SW 1271 (cell line): ENCODE measurements at places on chromosomes 3 and 15.

GRCh38 chr15:60255390-60255789, 142.4 kb downstream of the ANXA2 start:
- DNase-seq: peak; percentile 42

DNA sequence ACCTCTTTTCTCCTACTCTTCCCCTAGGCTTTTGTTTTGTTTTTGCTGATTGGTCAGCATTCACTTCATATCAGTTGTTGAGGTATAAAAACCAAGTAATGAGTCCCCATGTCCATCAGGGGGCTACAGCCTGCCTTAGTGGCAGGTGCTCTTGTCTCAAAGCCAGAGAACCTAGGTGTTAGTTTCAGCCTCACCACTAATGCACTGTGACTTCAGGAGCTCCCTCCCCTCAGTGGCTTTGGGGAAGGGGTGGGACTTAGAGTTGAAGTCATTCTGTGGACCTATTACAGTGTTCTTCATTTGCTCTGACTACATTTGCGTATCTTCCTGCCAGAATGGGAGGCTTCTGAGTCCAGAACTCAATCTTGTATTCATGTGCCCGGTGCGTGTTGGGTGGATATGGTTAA, 41.6 kb downstream of the NR2C2 start:
- no peak for DNase-seq

- no peak for DNase-seq
Observed at GRCh38 chr3:185311991-185312390, 50.9 kb upstream of the MAP3K13 start.

DNA sequence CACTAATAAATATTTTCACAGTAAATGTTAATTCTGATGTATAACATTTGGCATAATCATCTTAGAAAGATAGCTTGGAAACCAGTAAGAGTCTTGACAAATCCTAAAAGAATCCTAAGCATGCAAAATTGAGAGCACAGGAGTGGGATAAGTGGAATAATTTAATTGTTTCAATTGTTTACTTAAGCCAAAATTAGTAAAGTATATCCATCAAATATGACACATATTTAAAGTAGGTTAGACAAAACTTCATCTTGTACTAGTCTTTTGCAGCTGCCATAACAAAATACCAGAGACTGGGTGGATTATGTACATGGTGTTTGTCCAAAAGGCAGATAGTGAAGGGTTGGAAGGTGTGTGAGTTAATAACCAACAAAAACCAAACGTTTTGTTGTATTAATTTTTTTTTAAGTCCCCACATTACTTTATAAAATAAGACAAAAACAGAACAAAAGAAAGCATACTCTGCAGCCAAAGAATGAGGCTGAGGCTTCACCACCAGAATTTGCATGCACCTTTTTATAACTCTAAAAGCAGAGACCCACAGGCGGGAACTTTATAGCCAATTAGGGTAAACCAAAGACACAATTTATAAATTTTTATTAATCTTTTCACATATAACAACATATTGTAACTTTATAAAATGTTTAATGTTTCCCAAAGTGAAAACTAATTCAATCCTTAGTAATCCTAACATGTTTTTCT, 41.9 kb upstream of the CD200R1L start:
- peak; percentile 20 for DNase-seq

DNA sequence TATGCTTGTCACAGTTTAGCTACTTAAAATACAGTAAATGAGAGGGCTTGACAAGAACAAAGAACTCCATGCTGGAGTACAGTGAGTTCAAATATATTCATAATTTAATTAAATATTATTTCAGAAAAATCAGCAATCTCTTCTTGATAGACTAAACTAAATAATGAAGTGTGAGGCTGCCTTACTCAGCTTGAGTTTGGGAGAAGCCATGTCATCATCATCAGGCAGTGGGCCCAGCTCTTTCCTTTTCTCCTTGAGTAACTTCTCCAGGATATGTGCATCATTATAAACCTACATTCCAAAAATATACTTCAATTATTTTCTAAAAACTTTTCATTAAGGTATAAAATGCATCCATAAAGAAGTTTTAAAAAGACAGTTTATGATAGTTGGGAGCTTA, 70.5 kb downstream of the PBRM1 start:
- no peak for DNase-seq

- no peak for DNase-seq
Observed at GRCh38 chr3:127213381-127213918, 20.5 kb downstream of the PRR23E start.

- no peak for DNase-seq
Observed at GRCh38 chr3:77324105-77324504, 284.2 kb downstream of the ROBO2 start.

GRCh38 chr15:42313463-42313862, 40.2 kb upstream of the TMEM87A start:
- DNase-seq: no peak

DNA sequence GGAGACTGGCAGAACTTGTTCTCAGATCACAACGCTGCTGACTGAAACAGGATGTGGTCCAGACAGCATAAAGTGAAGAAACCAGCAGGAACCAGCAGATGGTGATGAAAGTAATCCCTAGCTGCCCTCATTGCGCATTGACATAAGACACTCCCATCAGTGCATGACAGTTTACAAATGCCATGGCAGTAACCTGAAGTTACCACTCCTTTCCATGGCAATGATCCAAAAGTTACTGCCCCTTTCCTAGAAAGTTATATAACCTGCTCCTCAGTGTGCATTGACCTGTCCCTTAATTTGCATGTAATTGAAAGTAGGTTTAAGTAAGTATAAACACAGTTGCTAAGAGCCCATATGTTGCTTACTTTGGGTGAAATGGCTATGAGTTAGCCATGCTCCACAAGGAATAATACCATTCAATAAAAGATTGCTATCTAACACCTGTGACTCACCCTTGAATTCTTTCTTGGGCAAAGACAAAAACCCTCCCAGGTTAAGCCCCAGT, 149.1 kb upstream of the CD96 start:
- no peak for DNase-seq

- no peak for DNase-seq
Observed at GRCh38 chr3:9891072-9891622, 737 bp downstream of the JAGN1 start.

- no peak for DNase-seq
Observed at GRCh38 chr3:195068084-195069080, 202.6 kb downstream of the XXYLT1 start.

DNA sequence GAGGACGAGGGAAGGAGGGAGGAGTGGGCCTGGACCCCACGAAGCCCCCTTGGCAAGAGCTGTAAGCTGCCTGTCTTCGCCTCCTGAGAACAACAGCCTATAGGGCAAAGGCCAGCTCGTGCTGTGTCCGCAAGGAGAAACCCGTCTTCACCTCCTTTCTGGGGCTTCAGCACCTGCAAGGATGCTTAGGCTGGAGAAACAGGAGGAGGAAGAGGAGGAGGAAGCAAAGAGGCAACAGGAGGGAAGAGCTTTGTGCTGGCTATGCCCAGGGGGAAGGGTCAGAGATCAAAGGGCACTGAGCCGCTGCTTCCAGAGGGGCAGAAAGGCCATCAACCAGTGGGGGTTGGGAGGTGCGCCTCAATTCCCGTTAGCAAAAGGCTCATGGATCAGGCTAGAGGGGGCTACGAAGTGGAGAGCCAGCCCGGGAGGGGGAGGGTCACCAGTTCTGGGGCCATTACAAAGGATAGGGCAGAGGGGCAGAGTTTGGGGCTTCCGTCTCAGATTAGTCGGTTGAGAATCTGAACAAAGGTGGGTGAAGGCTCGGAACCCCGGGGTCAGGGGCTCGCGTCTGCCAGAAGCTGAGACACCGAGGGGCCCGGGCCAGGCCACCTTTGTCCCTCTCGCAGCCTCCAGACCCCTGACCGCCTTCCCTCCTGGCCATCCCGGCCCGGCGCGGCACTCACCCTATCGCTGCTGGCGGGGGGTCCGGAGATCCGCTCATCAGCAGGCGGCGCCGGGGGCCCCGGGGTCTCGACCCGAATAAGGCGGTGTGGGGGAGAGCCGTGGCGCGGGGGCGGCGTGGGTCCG, 792 bp downstream of the SHF start:
- no peak for DNase-seq

- no peak for DNase-seq
Observed at GRCh38 chr3:35640190-35641165, 1.2 kb downstream of the ARPP21 start.

DNA sequence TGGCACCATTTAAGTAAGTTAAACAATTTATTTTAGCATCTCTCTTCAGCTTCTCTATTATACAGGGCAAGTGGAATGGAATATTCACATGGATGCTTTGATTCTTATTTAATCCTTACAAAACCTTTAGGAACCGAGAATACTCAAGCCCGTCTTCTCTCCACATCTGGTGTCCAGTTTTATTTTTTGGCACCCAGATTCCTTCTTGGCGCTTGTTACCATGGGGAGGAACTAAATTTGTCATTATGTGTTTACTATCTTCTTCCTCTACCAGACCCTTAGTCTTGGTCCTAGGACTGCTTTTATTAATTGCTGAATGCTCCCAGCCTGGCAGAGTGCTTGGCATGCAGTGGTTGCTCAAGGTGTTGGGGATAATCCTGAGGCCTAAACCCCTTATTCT, 138.8 kb downstream of the CACNA2D3 start:
- no peak for DNase-seq

DNA sequence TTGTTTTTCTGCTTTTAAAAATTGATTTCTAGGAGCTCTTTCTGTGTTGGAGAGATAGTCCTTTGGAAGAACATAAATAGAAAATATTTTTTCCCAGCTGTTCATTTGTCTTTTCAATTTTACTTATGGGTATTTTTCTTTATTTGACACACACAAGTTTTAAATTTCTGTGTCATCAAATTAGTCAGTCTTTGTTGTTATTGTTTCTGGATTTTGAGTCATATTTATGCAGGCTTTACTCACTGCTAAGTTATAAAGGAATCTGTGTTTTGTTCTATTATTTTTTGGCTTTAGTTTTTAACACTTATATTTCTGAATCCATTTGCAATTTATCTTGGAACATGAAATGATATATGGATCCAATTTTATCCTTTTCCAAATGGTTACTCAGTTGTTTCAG, 5.9 kb upstream of the GHSR start:
- no peak for DNase-seq

GRCh38 chr3:96813820-96814650, at the start of gene EPHA6:
TSS of gene EPHA6 (plus strand) at chr3:96814594.
- peak; percentile 37 for DNase-seq

DNA sequence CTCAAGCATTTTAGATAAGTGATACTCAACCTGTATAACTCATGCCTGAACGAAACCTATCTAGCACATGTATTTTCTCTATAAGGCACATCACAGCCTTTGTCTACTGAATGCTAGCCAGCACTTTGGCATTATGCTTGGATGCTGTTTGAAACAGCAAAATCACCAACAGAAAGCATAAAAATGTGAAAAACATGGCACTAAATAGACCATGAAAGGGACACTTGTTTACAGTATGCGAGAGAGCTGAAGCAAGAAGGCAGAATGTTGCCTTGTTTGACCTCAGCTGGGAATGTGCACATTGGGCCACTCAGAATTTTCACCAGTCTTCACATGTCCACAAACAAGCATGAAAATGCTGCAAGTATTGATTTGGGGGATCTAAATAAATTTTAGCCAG, 59.5 kb downstream of the MINDY2 start:
- DNase-seq: no peak

DNA sequence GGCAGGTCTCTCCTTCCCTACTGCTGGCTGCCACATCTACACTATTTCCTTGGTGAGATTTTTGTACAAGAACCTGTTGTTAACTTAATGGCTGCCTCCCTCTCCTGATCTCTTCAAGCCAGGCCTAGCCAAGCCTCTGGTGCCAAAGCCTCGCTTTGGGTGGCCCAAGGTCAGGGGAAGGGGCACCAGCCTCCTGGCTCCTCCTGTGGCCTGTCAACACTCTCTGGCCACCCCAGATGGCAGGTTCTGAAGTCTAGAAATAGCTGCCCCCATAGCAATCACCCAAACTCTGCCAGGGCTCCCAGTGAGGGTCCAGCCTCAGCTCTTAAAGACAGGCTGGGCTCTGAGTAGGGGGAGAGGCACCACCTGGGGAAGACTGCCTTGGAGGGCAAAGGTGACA, 5.0 kb downstream of the IFRD2 start:
- DNase-seq: no peak

GRCh38 chr3:5423076-5423475, 235.6 kb downstream of the EDEM1 start:
- DNase-seq: no peak

DNA sequence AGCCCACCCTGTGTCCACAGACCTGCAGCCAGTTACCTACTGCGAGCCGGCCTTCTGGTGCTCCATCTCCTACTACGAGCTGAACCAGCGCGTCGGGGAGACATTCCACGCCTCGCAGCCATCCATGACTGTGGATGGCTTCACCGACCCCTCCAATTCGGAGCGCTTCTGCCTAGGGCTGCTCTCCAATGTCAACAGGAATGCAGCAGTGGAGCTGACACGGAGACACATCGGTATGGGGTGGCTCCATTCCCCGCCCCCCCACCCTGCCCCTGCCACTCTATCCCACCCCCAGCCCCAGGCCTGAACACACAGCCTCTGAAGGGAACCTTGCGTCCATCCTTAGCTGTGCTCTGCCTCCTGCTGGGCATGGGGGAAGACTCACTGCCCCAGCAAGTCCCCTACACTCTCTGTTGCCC, 73.2 kb downstream of the AAGAB start:
- DNase-seq: no peak

GRCh38 chr3:196624067-196624790, 15.3 kb upstream of the NRROS start:
- no peak for DNase-seq

GRCh38 chr3:184825121-184825820, 13.3 kb downstream of the VPS8 start:
- no peak for DNase-seq

DNA sequence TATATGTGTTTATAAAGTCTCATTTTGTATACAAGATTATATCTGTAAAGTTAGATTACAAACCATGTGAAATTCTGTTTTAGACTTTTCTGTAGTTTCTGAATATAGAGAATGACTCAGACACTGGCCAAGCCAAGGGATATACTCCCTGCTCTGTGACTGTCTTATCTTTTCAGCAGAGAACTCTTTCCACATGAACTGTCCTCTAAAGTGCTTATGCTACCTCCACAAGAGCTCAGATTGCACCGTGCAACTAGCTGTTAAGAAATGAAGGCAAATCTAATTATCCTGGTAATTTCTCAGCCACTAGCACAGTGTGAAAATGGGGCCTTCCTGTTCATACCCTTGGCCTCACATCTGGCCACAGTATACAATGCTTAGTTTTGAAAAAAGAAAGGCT, 44.3 kb upstream of the CPNE4 start:
- no peak for DNase-seq

DNA sequence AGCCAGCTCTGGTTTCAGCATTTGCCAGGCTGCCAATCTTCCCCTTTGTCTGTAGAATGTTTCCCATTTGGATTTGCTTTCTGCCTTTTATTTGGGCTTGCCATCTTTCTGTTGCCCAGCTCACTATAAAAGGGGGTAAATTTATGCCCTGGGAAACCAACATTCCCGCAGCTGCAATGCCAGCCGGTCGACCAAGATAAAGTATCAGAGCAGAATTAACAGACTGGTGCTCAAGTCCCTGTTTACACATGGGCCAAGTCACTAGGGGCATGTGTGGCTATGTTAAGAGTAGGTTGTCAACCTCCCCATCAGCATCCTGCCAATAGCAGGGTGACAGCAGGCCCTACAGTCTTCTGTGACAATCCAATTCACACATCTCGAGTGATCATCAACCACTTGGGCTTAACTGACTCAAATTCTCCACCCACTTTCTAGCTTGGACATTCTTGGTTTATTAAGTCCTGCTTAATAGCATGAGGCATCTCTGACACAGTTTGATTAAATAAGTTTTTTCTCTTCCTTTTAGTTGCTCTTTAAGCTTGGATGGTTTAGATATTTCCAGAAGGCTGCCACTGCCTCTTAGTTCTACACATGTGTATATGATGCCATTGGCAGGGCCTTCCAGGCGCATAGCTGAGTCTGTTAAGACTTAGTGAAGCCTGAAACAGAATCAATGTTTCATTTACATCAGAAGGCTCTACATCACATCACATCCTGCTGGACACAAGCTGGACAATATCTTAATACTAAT, 24.1 kb upstream of the VEPH1 start:
- no peak for DNase-seq
